ENCODE measurements at places on chromosomes 3 and 15. TPM values are rescaled to one million over a fixed set of nuclear protein-coding genes. Genes with fewer than 3 reads are reported as not detected.

GRCh38 chr15:66128116-66128680 is 125.4 kb downstream of the MEGF11 start:
- no peak overlapping the region for H3K27ac ChIP-seq
- no peak for DNase-seq
- no peaks in the 10 kb centered on the region for H3K27me3 ChIP-seq
- H3K4me3 ChIP-seq: no peak overlapping the region
- no peaks in the 10 kb centered on the region for H3K4me1 ChIP-seq

The TMEM45A gene
- polyA plus RNA-seq: not detected

The GJD2 gene
- polyA plus RNA-seq: not detected

DNA sequence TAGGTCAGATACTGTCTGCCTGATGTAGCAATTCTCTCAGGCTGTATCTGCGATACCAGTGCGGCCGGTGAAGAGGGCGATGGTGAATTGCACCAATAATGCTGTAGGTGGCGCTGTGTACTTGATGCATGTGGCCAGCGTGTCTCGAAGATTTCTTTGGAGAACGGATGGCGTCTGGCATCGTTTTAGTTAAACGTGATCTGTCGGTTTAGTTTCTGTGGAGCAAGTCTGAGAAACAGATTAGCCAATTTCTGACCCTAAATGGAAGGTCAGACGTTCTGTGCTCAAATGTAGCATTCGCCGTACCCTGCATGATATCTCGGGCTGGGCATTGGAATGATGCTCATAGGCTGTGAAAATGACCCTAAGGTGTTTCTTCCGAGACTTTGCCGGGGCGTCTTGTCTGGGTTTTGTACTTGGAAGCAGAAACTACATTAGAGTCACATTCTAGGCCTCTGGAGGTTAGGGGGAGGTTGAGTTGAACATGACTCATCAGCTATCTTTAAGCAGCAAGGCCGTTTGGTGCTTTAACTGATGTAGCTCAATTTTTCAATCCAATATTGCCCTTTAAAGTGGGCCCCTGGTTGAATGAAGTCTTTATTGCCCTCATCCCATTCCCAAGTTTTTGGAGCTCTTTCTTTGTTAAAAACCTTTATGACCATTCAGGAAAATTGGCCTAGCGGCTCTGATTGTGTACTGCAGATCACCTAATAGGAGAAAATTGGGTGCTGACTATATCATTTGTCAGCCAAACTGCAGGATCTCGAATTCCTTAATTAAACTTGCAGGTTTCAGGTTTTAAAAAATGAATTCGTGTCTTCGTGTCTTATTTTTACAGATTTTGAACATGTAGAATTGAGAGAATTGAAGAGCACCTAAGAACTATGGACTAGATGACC is 80.0 kb downstream of the SQOR start:
- DNase-seq: peak; percentile 19
- H3K36me3 ChIP-seq: no peaks in the 10 kb centered on the region
- no peak overlapping the region for H3K4me3 ChIP-seq
- no peaks in the 10 kb centered on the region for H3K27me3 ChIP-seq

DNA sequence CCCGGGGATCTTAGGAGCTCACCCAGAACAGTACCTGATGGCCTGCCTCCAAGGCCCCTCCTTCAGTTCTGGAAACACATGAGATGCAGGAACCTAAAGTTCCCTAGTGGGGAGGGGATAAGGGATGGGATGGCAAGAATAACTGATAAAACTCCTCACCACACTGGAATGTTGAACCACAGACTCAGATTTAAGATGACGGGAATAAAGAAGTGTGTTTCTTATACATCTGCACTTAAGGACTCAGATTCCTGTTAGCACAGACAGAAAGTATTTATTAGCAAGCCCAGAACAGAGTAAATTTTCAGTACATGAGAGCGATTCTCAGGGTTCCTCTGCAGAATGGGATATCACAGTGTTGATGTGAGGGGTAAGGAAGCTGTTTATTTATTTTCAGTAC is 245.2 kb downstream of the TLE3 start:
- H3K27me3 ChIP-seq: no peaks in the 10 kb centered on the region
- H3K4me3 ChIP-seq: no peak overlapping the region
- no peak for DNase-seq
- H3K4me1 ChIP-seq: peaks cover 3% of the 10 kb centered on the region

DNA sequence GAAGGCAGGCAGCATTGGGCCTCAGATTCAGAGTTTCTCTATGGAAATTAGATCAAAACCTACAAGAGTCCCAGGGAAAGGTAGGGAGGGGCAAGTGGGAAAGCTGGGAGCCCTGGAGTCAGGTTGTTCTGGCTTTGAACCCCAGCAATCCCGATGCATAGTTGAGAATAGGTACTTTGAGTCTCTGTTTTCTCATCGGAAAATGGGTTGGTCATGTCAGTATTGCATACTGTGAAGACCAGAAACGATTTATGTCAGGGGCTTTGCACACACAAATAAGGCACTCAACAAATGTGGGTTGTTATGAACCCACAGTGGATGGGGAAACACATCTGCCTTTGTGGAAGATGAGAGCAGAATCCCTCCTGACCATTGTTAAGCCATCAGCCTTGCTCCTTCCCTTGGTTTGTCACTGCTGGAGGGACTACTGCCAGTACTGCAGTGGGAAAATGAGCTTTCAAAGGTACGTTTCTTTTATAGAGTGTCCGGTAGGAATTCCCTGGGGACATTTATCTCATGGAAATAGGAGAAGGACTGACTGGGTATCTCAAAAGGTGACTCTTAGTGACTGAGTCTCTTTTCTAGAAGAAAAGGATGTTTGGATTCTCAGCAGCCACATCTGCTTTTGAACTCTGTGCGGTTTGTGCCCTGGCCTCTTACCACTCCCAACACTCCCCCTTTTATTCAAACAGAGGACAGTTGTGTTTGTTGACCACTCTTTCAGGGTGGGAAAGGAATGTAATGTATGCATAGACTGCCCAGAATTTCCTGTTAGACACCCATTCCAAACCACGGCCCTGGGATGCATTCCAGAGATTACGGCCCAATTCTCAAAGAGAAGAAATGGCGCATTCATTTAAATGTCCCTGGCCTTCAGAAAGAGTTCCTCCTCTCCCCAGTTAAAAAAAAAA is 54.6 kb upstream of the VILL start:
- H3K4me3 ChIP-seq: no peak overlapping the region
- DNase-seq: no peak
- H3K27ac ChIP-seq: no peak overlapping the region

The DAZL gene
- polyA plus RNA-seq: not detected

- DNase-seq: no peak
- H3K4me1 ChIP-seq: no peaks in the 10 kb centered on the region
- no peaks in the 10 kb centered on the region for H3K27me3 ChIP-seq
- no peak overlapping the region for H3K4me3 ChIP-seq
- no peak overlapping the region for H3K27ac ChIP-seq
Measured at GRCh38 chr3:117651246-117651645, 941.7 kb downstream of the TUSC7 start.

GRCh38 chr3:15064299-15064834 is 748 bp downstream of the MRPS25 start:
- peak; percentile 6 for DNase-seq
- peak overlapping the region; percentile 78 for H3K4me3 ChIP-seq
- peaks cover 18% of the 10 kb centered on the region for H3K4me1 ChIP-seq
- H3K27me3 ChIP-seq: no peaks in the 10 kb centered on the region
- no peaks in the 10 kb centered on the region for H3K36me3 ChIP-seq

The RTP1 gene
- polyA plus RNA-seq: not detected

- no peaks in the 10 kb centered on the region for H3K36me3 ChIP-seq
- H3K4me3 ChIP-seq: no peak overlapping the region
- no peaks in the 10 kb centered on the region for H3K4me1 ChIP-seq
- no peak for DNase-seq
Measured at GRCh38 chr3:174873832-174874657, 14.9 kb downstream of the NAALADL2 start.

GRCh38 chr15:24899367-24899766 is 55.4 kb upstream of the SNRPN start:
- H3K4me3 ChIP-seq: no peak overlapping the region
- H3K36me3 ChIP-seq: no peaks in the 10 kb centered on the region
- no peaks in the 10 kb centered on the region for H3K27me3 ChIP-seq
- H3K4me1 ChIP-seq: no peaks in the 10 kb centered on the region

DNA sequence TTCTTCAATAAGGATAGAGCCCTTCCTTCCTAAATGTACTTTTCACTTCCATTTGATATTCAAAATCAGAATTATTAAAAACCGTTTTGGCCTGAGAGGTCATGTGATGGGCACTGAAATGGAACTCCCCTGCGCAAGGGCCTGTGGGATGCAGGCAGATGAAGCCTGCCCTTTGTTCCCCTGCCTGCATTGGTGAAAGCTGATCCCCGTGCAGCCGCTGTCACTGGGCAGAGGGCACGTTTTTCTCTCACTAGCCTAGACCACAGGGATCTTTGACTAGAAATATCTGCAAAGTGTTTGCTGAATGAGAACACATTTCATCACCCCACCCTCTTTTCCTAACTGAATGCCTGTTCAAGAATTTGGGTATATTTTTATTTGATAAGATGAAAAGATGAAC is 74.9 kb downstream of the TIPARP start:
- no peak overlapping the region for H3K4me3 ChIP-seq
- DNase-seq: no peak
- H3K4me1 ChIP-seq: no peaks in the 10 kb centered on the region
- no peaks in the 10 kb centered on the region for H3K36me3 ChIP-seq
- H3K27me3 ChIP-seq: no peaks in the 10 kb centered on the region

The PIGBOS1 gene
- polyA plus RNA-seq: 37.8 TPM

DNA sequence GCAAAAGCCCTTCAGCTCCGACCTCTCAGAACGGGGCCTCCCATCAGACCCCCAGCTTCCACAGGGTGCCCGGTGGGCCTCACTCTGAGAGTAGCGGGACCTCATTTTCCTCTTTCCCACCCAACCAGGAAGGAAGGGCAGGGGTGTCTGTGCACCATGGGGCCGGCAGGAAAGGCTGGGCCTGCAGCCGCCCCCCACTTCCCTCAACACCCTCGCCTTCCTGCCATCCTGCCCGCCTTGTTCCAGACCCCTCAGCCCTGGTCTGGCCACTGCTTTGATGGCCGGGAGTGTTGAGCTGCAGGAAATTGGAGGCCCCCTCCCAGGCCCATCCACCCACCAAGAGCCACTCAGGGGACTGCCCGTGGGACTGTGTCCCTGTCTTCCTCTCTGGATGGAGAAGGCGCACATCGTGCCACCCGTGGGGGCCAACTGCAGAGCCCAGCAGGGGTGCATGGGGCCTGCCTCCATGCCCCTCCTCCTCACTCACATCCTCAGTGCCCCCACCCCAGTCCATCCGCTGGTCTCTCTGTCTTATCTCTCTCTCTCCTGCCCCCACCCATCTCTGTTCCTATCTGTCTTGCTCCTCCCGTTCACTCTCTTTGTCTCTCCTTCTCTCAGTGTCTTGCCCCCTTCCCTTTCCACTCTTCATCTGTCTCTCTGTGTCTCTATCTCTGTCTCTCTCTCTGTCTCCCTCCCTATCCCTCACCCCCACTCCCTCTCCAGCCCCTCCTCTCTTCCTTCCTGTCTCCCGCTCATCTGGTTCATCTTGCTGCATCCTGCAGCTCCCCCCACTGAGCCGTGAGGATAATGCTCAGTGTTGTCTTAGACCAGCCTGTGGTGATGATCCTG is 1.8 kb upstream of the PLXND1 start:
- no peak overlapping the region for H3K27ac ChIP-seq
- H3K36me3 ChIP-seq: no peaks in the 10 kb centered on the region
- DNase-seq: no peak
- H3K4me1 ChIP-seq: peaks cover 28% of the 10 kb centered on the region
- H3K4me3 ChIP-seq: no peak overlapping the region

DNA sequence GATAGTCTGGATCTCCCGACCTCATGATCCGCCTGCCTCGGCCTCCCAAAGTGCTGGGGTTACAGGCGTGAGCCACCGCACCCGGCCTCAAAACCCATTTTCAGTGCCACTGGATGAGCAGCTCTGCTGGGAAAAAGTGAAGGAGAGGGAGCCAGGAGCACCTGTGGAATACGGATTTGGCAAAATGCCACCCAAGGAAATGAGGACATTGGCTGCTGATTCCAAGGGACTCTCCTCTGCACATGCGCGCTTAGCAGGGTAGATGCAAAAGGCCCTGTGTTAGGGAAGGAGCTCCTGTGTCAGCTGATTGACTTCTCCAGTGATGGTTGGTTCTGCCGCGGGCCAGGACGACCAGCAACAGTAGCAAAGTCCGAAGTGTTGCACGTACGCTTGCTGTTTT is 43.4 kb upstream of the IGF1R start:
- no peak overlapping the region for H3K4me3 ChIP-seq
- H3K27me3 ChIP-seq: no peaks in the 10 kb centered on the region
- H3K4me1 ChIP-seq: peaks cover 7% of the 10 kb centered on the region

The ZIC4 gene
- polyA plus RNA-seq: not detected

DNA sequence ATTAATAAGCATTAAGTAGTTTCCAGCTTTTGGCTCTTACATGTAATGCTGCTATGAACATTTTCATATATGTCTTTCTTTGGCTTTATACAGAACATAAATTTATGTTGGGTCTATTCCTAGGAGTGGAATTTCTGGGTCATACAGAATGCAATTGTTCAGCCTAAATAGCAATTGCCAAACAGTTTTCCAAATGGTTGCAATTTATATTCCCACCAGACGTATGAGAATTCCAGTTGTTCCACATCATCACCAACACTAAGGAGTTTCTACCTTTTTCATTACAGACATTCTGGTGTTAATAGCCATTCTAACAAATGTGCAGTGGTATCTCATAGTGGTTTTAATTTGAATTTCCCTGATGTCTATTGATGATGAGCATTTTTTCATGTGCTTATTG is 160.1 kb upstream of the TMC3 start:
- DNase-seq: no peak
- H3K36me3 ChIP-seq: no peaks in the 10 kb centered on the region
- no peaks in the 10 kb centered on the region for H3K4me1 ChIP-seq
- no peak overlapping the region for H3K4me3 ChIP-seq

DNA sequence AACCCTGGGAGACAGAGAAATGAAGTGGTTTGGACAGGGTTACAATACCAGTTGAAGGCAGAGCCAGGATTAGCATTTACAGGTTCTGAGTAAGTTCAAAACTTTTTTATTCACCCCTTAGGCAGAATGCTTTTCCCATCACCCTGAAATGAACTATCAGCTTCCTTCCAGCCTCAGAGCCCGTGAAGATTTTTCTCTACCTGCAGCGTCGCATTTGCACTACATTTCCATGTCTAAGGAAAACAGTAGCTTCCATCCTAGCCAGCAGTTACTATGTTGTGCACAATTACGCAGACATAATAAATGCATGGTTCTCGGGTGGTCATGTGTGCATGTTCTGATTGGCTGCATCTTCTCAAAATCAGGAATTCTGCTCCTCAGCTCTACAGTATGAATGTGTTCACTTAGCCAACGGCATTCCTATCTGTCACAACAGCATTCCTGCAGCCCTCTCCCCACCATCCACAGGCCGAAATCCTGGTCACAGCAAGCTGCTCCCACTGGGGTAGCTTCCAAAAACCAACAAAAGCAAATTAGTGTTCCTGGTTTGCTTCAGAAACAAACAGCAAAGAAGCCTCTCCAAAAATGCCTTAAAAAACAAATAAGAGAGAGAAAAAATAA is 510.8 kb upstream of the SEMA6D start:
- no peaks in the 10 kb centered on the region for H3K27me3 ChIP-seq
- no peak for DNase-seq
- no peak overlapping the region for H3K27ac ChIP-seq
- no peaks in the 10 kb centered on the region for H3K36me3 ChIP-seq
- H3K4me3 ChIP-seq: no peak overlapping the region

GRCh38 chr3:124397088-124397487 is 333.2 kb upstream of the UMPS start:
- no peaks in the 10 kb centered on the region for H3K27me3 ChIP-seq
- no peak for DNase-seq
- H3K27ac ChIP-seq: no peak overlapping the region
- no peaks in the 10 kb centered on the region for H3K4me1 ChIP-seq
- no peak overlapping the region for H3K4me3 ChIP-seq
- no peaks in the 10 kb centered on the region for H3K36me3 ChIP-seq

The ZBTB20 gene
- polyA plus RNA-seq: 30.5 TPM
